ENCODE measurements at places on chromosomes 7 and 10. TPM values are rescaled to one million over a fixed set of nuclear protein-coding genes. Genes with fewer than 3 reads are reported as not detected.

GRCh38 chr10:58341947-58342346, 7.1 kb downstream of the UBE2D1 start:
- peaks cover 5% of the 10 kb centered on the region for H3K4me1 ChIP-seq
- H3K36me3 ChIP-seq, result no peaks in the 10 kb centered on the region
- no peaks in the 10 kb centered on the region for H3K27me3 ChIP-seq

GRCh38 chr10:95790982-95791381, 35.0 kb downstream of the ENTPD1 start:
- no peaks in the 10 kb centered on the region for H3K27me3 ChIP-seq
- no peak overlapping the region for H3K27ac ChIP-seq
- H3K4me3 ChIP-seq, result no peak overlapping the region
- no peaks in the 10 kb centered on the region for H3K4me1 ChIP-seq
- H3K36me3 ChIP-seq, result no peaks in the 10 kb centered on the region
- DNase-seq, result no peak

The TMEM213 gene
- not detected for total RNA-seq

The NEURL1 gene
- total RNA-seq, result 46.1 TPM

GRCh38 chr7:114405427-114405826, 9.2 kb upstream of the FOXP2 start:
- H3K4me3 ChIP-seq, result no peak overlapping the region
- H3K36me3 ChIP-seq, result no peaks in the 10 kb centered on the region
- H3K27me3 ChIP-seq, result no peaks in the 10 kb centered on the region
- no peaks in the 10 kb centered on the region for H3K4me1 ChIP-seq
- no peak for DNase-seq
- no peak overlapping the region for H3K27ac ChIP-seq

- no peak overlapping the region for H3K27ac ChIP-seq
- H3K27me3 ChIP-seq, result no peaks in the 10 kb centered on the region
- no peak for DNase-seq
- no peaks in the 10 kb centered on the region for H3K4me1 ChIP-seq
These were observed 32.8 kb upstream of the TAS2R16 start for GRCh38 chr7:123028339-123028738.

- no peaks in the 10 kb centered on the region for H3K27me3 ChIP-seq
- no peaks in the 10 kb centered on the region for H3K36me3 ChIP-seq
- H3K27ac ChIP-seq, result peak overlapping the region; percentile 44
- no peak overlapping the region for H3K4me3 ChIP-seq
- no peak for DNase-seq
- H3K4me1 ChIP-seq, result no peaks in the 10 kb centered on the region
These were observed 227.1 kb downstream of the ARHGAP12 start for GRCh38 chr10:31701546-31701945.

The SLC26A5 gene
- total RNA-seq, result 0.25 TPM

- no peaks in the 10 kb centered on the region for H3K36me3 ChIP-seq
- no peak for DNase-seq
- no peak overlapping the region for H3K27ac ChIP-seq
- no peaks in the 10 kb centered on the region for H3K27me3 ChIP-seq
These were observed 162.9 kb downstream of the ST7 start for GRCh38 chr7:117116211-117116610.

The CPEB3 gene
- total RNA-seq, result 7.9 TPM

The ZNF727 gene
- 1.2 TPM for total RNA-seq

DNA sequence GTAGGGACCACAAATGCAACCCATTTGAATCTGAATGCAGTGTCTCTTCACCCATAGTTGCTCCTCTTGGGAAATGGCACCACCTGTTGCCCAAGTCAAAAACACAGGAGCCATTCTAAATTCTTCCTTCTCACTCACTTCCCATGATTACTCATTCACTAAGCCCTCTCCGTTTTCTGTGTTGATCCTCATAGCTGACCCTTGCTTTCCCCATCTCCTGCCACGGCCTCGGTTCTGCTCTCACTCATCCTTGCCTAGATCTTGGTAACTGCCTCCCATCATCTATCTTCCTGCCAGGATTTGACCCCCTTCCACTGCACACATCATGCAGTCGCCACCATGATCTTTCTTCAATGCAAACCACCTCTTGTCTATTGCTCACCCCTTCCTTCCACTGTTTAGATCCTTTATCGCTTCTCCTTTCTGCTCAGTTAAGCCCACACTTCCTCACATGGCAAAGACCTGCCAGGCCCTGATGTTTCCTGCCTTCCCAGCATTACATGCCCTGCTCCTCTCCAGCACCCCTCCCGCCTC, 19.0 kb upstream of the CPN1 start:
- no peak overlapping the region for H3K27ac ChIP-seq
- H3K36me3 ChIP-seq, result no peaks in the 10 kb centered on the region
- no peak for DNase-seq

- H3K27ac ChIP-seq, result no peak overlapping the region
- no peak for DNase-seq
- H3K4me3 ChIP-seq, result no peak overlapping the region
- H3K27me3 ChIP-seq, result no peaks in the 10 kb centered on the region
- no peaks in the 10 kb centered on the region for H3K4me1 ChIP-seq
These were observed 131.7 kb upstream of the ADAM12 start for GRCh38 chr10:126519992-126520391.

The EPHA1 gene
- total RNA-seq, result 18.4 TPM

GRCh38 chr10:30176182-30176581, 116.8 kb upstream of the JCAD start:
- no peaks in the 10 kb centered on the region for H3K36me3 ChIP-seq
- no peak overlapping the region for H3K4me3 ChIP-seq
- DNase-seq, result no peak

DNA sequence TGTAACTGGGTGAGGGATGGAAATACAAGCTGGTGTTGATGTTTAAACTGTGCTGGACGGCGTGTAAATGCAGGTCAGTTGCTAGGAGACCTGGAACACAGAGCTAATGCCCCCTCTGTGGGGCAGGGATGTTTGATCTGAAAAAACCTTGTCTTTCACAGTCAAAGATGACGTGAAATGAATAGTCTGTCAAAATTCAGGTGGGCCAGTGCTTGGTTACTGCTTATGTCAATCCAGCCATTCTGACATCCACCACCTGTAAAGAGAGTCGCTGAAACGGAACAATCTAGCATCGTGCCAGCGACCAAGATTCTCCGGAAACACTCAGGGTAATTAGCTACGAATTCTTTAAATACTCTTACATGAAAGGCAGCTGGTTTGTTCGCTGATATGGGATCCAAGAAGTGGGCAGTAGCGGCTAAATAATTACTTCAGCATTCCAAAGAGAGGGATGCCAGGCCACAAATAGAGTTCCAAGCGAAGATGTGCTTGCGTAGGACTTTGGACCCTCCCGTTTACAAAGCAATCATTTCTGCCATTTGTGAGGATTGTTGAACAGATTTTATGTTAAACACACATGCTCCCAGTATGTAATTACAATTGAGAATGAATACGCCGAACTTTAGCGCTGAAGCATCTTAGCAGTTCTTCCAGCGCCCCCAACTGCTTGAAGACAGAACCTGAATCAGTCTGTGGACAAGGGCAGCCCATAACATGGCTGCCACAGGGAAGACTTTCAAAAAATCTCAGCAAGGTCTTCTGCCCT, 7.3 kb upstream of the ASB4 start:
- no peak overlapping the region for H3K27ac ChIP-seq
- no peak overlapping the region for H3K4me3 ChIP-seq
- DNase-seq, result peak; percentile 51
- H3K27me3 ChIP-seq, result no peaks in the 10 kb centered on the region
- H3K4me1 ChIP-seq, result no peaks in the 10 kb centered on the region

DNA sequence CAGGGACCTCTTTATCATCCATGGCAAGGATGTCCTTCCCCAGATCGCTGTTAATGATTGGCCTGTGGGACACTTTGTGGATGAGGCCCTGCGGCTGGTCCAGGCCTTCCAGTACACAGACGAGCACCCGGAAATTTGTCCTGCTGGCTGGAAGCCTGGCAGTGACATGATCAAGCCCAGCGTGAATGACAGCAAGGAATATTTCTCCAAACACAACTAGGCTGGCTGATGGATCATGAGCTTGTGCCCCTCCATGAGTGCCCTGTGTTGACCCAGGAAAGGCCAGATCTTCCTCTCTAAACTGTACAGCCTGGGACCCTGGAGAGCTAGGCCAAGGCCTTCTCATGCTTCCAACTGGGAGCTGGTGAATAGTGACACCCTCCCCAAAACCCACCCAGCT, 124.1 kb downstream of the CUL2 start:
- DNase-seq, result peak; percentile 57
- no peak overlapping the region for H3K27ac ChIP-seq
- H3K4me3 ChIP-seq, result no peak overlapping the region
- no peaks in the 10 kb centered on the region for H3K27me3 ChIP-seq

- no peak overlapping the region for H3K4me3 ChIP-seq
- H3K36me3 ChIP-seq, result no peaks in the 10 kb centered on the region
- DNase-seq, result no peak
- H3K27me3 ChIP-seq, result no peaks in the 10 kb centered on the region
These were observed 124.9 kb upstream of the NEBL start for GRCh38 chr10:21021843-21022594.

- H3K4me1 ChIP-seq, result no peaks in the 10 kb centered on the region
- no peaks in the 10 kb centered on the region for H3K27me3 ChIP-seq
- no peak overlapping the region for H3K4me3 ChIP-seq
- no peak for DNase-seq
- H3K27ac ChIP-seq, result no peak overlapping the region
These were observed 292.9 kb downstream of the FZD1 start for GRCh38 chr7:91556956-91557650.
